ENCODE measurements at places on chromosomes 5 and 9.
A peak's percentile ranks its signal among the peaks of the same experiment; 100 is the strongest.

GRCh38 chr5:116370886-116371285 lies 203.7 kb downstream of the SEMA6A start:
- DNase-seq: no peak

- DNase-seq: no peak
Observed at GRCh38 chr5:9072701-9073100, 473.2 kb downstream of the SEMA5A start.

DNA sequence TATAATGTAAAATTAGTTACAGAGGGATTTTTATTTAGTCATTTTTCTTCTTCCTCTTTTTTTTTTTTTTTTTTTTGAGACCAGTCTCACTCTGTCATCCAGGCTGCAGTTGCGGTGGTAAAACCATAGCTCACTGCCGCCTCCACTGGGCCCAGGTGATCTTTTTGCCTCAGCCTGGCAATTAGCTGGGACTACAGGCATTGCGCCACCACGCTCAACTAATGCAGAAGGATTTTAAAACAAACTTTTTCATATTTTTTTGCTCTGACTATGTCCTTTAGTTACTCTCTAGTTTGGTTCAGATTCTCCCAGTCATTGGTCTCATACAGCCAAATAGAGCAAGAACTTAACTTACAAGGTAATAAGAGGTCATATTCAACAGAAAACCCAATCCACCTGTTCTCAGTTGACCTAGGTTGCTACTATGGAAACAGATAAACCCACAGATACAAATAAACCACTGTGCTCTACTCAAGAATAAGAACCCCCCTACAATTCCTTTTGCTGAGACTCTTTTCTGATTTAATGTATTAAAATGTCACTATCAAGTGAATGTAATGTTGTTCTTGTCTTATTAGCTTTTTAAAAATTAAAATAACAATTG lies 50.1 kb upstream of the TTC39B start:
- DNase-seq: peak; percentile 9

- DNase-seq: no peak
Observed at GRCh38 chr9:81472701-81473100, 216.6 kb downstream of the TLE1 start.

DNA sequence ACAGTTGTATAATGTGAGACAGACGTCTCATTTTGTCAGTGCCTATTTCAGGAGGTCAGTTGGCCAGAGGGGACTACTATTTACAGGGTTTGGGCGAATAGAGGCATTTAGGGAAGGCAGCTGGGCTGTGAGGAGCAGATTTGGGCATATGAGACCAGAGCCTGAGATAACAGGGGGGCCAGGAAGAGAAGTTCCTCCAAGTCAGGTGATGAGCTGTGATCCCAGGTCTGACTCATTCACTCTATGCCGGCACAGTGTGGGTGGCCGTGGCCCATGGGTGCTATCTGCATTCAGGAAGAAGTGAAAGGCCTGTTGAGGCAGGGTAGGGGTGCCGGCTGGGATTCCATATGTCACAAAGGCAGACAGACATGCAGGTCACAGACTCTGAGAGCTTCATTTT lies 142.8 kb downstream of the PDZD2 start:
- DNase-seq: no peak

DNA sequence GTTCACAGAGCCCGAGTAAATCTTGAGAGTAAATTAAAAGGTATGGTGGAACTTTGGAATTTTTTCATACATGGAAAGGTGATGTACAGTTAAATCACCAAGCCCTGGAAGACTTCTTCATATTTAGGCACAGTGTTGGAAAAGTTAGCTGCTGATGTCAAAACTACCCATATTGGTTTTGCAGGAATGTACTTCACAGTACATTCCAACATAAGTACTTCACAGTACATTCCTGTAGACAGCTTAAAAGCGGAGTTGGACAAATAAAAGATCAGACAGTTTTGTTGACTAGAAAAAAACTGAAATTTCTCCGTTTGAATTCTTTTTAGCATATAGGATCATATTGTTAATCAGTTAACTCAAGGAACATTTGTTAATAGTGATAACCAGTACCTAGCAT lies 1.8 kb downstream of the RANBP17 start:
- DNase-seq: no peak

DNA sequence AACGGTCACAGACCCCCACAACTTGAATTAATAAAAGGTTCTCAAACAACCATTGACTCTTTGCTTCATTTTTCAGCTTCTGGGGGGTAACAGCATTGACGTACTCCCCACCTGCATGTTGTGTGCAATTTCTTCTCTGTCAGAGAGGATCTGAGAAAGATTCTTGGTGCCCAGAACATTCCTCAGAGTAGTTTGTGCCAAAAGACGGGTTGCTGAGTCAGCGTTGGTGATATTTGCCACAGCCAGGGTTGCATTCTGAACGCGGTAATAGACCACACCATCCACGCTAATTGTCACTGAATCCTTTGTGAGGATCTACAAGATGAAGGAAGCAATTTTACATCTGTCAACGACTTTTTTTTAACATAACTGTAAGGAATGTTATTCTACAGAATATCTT lies 21.0 kb downstream of the STOM start:
- DNase-seq: no peak

- no peak for DNase-seq
Observed at GRCh38 chr5:174504266-174504726, 220.1 kb upstream of the MSX2 start.

GRCh38 chr9:14403081-14403480 lies 89.1 kb upstream of the NFIB start:
- no peak for DNase-seq

GRCh38 chr5:145495741-145496140 lies 339.4 kb downstream of the PRELID2 start:
- no peak for DNase-seq

GRCh38 chr9:124291801-124292396 lies 34.1 kb downstream of the NEK6 start:
- DNase-seq: peak; percentile 75

- DNase-seq: no peak
Observed at GRCh38 chr5:163880302-163880701, 374.9 kb downstream of the MAT2B start.

DNA sequence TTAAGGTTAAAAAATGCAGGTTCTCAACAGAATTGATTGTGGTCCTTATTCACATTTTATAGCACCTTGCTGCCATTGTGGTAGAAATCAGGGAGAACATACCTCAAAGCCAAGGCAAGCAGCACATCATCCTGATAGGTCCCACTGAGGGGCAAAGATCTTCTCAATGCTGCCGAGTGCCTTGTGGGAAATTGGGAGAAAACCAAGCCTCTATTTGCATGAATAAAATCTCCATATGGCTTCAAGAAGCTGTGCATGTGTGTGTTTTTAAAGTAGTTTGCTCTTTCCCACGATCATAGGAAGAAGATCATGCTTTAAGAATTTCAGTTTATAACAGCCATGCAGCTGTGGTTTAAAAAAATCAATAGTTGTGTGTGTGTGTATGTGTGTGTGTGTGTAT lies 216.9 kb upstream of the FBXL7 start:
- DNase-seq: no peak

GRCh38 chr9:4102078-4102477 lies 197.8 kb downstream of the GLIS3 start:
- no peak for DNase-seq

GRCh38 chr9:7273575-7273974 lies 515.8 kb downstream of the KDM4C start:
- DNase-seq: no peak

- no peak for DNase-seq
Observed at GRCh38 chr9:20478786-20479185, 143.5 kb downstream of the MLLT3 start.

DNA sequence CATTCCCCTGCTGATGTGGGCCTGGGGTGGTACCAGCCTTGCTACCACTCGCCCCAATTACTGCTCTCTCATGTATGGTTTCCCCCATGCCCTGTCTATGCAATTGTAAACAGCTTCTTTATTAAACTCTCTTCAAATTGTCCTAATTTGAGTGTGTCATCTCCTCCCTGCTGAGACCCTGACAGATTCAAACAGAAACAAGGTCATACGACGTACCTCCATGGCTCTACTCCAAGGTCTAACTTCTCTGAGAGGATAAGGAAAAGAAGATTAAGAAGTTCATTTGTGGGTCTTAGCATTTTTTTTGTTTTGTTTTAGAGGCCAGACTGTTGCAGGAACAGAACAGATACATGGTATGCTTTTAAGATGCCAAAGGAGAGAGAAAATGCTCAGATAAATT lies 38.0 kb downstream of the ABITRAM start:
- DNase-seq: no peak

DNA sequence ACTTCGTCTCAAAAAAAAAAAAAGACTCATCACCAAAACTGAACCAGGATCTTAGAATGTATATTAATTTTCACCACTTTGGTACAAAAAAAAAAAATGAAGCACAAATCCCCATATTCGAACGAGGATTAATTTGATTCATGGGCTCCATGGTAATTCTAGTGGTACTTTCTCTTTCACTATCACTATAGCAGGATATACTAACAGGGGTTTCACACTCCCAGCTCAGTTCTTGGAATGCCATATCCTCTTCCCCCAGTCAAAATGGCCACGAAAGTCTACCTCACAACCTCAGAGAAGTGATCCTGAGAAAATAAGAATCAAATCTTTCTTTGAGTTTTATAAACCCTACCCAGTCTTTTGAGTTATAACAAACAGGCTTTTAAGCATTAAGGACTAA lies 235.7 kb downstream of the FBXL17 start:
- no peak for DNase-seq

- no peak for DNase-seq
Observed at GRCh38 chr5:137666901-137667300, 69.0 kb downstream of the KLHL3 start.

DNA sequence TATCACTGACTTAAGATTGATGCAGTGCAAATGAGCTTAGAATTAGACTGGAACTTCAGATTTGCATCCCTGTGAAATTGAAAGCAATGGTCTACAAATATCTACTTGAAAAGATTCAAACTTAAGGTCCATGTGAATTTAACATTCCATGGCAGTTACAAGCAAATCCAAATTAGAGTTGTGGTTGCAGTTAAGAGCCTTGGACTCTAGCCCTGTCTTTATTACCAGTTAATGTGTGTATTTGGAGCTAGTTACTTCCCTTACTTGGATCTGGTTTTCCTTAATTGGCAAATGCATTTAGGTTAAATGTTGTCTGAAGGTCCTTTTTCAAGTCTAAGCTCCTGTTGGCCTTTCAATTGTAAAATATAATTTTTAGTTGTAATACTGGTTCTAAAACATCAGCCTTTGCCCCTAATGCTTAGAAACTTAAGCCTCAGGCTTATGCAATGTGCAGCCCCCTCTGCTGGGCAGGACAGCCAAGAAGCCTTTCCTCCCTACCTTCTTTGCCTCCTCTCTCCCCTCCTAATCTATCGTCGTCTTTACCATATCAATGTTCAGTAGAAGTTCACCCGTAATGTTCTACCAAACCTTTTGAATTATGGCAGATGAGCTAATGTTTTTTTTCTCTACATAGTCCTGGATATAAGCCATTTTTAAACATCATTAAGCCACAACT lies 59.5 kb downstream of the ERMP1 start:
- no peak for DNase-seq

- DNase-seq: no peak
Observed at GRCh38 chr9:87644659-87645058, 81.3 kb upstream of the CTSL start.

DNA sequence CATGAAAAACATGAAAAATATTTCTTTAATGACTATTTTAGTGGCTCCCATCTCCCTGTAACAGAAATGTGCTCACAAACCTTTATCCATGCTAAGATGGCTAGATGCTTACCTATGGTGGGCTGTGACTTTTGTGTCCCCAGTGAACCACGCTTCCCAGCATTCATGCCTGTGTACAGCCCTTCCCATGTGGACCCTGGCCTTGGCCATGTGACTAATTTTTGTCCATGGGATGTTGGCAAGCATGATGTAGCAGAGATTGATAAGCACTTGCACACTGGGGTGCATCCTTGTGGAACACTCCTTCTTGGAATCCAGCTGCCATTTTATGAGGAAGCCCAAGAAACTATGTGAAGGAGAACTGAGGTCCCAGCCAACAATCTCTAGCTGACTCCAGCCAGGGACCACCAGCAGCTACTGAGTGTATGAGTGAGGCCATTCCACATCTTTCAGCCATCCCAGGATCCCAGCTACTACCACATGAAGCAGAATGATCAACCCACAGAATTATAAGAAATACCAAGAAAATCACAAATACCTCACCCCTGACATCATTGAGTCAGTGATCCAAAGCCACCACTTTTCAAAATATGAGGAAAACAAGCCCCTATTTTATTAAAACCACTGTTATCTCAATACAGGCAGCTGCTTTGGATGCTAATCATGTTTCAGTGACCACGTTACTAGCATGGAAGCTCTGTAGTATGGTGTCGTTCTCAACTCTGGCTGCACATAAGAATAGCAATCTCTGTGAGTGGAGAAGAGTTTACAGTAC lies 16.1 kb upstream of the RAI14 start:
- DNase-seq: no peak

DNA sequence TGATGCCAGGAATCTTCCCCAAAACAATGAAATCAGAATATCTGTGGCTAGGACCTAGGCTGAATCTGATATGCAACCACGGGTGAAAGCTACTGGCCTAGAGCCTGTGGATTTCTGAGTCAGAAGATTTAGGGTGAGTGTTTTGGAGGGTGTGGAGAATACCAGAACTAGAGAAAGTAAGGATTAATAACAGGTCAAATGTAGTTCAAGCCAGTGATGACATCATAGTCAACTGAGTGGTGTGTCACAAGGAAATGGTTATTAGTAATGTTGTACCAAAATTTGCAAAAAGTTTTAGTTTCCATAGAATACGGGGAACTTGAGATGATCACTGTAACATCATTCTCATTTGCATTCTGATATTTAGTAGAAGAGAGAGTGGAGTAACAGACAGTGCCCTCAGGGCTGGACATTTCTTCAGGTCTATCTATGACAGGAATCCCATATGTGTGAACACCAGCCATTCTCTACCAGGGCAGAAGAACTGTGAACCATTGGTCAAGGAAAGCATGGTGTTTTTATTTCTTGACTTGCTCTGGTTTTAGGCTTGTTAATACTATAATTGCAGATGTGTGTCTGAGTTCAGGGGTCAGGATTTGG lies 3.7 kb downstream of the GALNT12 start:
- no peak for DNase-seq

DNA sequence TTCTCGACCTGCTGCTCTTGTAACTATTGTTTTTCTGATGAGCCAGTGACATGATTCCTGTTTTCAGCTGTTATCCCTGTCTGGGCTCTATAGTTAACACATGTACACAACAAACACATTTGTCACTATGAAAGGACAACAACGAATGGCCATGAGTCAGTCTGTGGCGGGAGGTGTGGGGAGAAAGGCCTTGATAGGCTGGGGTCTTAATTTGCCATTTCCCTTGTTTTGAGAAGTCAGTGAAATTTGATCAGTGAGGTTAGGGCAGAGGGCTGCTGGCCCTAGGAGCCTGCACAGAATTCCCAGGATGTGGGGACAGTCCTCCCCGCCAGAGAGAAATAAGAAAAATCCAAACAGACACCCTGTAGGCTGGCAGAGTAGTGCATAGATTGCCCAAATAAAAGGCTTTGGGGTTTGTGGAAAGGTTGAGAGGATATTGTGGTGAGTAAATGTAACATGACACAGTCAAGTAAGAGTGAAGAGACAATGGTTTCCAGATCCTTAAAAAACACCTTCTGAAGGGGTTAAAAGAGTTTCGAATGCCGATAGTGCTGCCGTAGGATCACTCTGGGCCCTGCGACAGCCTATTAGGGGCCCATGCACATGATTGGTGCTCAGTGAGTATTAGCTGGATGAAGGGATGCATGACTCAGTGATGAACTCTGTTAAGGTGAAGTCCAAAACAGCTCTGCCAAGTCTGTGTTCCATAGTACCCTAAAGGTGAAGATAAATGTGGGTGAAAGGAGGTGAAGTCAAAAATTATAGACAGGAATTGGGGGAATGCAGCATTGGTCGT lies 110.9 kb upstream of the PRRC1 start:
- no peak for DNase-seq

GRCh38 chr5:1885868-1886845 lies 3.4 kb upstream of the IRX4 start:
- no peak for DNase-seq

All from GM06990 (cell line).